ENCODE measurements at places on chromosomes 2 and 18.

GRCh38 chr2:240275386-240275785 is 134.9 kb upstream of the OTOS start:
- no peak for DNase-seq

- DNase-seq: no peak
Observed at GRCh38 chr18:13366131-13366530, 147.6 kb downstream of the LDLRAD4 start.

DNA sequence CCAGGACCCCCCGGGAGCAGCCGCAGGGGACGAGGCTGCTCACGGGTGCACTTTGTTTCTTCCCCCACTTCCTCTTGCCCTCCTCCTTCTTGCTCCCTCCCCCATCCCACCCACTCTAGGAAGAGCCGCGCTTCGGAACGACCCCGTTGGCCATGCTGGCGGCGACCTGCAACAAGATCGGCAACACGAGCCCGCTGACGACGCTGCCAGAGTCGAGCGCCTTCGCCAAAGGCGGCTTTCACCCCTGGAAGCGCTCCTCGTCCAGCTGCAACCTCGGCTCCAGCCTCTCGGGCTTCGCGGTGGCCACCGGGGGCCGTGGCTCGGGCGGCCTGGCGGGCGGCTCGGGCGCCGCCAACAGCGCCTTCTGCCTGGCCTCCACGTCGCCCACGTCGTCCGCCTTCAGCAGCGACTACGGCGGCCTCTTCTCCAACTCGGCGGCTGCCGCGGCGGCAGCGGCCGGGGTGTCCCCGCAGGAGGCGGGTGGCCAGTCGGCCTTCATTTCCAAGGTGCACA is 1.3 kb downstream of the SP9 start:
- no peak for DNase-seq

- peak; percentile 51 for DNase-seq
Observed at GRCh38 chr18:45920367-45920766, 46.8 kb downstream of the EPG5 start.

DNA sequence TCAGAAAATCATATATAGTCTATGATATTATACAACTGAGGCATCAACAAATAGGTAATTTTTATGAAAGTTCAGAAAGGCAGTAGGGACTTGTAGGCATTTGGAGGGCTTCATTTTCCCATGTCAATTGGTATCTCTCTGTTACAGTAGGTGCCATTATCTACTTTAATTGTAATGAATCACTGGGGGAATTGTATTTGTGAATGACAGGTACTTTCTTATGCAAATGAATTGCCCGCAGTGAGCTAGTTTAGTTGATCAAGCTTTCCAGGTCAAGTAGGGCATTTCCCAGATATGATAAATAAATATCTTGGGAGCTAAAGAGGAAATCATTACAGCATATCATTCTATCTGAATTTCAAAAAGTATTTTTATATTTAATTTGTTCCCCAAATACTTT is 1116.3 kb downstream of the DPP10 start:
- no peak for DNase-seq

DNA sequence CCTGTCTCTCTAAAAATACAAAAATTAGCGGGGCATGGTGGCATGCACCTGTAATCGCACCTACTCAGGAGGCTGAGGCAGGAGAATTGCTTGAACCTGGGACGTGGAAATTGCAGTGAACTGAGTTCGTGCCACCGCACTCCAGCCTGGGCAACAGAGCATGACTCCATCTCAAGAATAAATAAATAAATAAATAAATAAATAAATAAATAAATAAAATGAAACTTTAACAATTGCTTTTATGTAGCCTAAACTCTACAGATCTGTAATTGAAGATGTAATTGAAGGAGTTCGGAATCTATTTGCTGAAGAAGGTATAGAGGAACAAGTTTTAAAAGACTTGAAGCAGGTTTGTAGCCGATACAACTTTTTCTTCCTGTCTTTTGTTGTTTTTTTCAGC is 2.9 kb downstream of the GTF2A1L start:
- DNase-seq: no peak

All from NCI-H524 treated with DMSO at 0.1 percent for 48 hours (cell line).